ENCODE measurements at places on chromosomes 5 and 9.
A peak's percentile ranks its signal among the peaks of the same experiment; 100 is the strongest.

DNA sequence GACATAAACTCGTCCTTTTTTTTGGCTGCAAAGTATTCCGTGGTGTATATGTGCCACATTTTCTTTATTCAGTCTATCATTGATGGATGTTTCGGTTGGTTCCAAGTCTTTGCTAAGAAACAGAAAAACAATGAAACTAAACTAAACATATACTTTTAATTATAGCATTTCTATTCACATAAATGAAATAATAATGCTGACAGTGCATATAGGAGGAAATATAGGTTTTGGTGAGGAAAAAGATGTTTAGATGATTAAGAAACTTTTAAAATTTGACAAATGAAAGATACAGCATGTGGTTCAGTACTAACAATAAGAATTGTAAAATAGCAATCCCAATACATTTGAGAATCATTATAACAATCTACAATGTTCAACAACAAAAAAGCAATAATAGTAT, 1094.5 kb upstream of the CDH6 start:
- DNase-seq: no peak
- no peaks in the 10 kb centered on the region for H3K36me3 ChIP-seq
- H3K27ac ChIP-seq: no peak overlapping the region
- no peak overlapping the region for H3K4me3 ChIP-seq
- no peaks in the 10 kb centered on the region for H3K4me1 ChIP-seq

- H3K4me3 ChIP-seq: no peak overlapping the region
- no peak overlapping the region for H3K27ac ChIP-seq
- no peaks in the 10 kb centered on the region for H3K36me3 ChIP-seq
- H3K27me3 ChIP-seq: peaks cover 16% of the 10 kb centered on the region
Observed at GRCh38 chr9:109945573-109945972, 165.6 kb downstream of the PALM2AKAP2 start.

DNA sequence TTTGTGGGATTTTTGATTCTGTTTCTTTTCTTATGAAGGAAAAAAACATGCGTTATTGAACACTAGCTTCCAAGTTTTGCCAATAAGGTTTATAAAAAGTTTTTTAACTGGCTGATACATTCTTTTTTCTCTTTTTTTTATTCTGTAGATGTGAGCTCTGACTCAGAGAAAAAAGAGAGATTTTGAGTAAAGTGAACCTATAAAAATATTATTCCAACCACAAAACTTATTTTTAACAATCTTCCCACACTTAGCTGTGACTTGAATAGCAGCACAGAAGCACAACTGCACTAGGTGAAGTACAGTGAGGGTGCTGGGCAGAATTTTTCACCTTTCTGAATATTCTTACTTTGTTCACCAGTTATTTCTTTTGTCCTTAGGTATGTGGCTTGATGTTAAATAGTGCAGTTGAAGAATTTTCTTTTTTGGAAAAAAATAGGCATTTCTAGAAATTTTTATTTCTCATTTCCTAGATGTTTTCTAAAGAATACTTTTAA, 41.6 kb downstream of the CHSY3 start:
- DNase-seq: no peak
- no peak overlapping the region for H3K27ac ChIP-seq
- H3K36me3 ChIP-seq: no peaks in the 10 kb centered on the region

- peaks cover 41% of the 10 kb centered on the region for H3K36me3 ChIP-seq
- no peak overlapping the region for H3K4me3 ChIP-seq
- DNase-seq: no peak
- no peaks in the 10 kb centered on the region for H3K27me3 ChIP-seq
Observed at GRCh38 chr9:128635266-128636023, 21.2 kb downstream of the DYNC2I2 start.

- H3K4me3 ChIP-seq: peak overlapping the region; percentile 88
- H3K4me1 ChIP-seq: peaks cover 16% of the 10 kb centered on the region
- peaks cover 48% of the 10 kb centered on the region for H3K27me3 ChIP-seq
- peak; percentile 11 for DNase-seq
- H3K27ac ChIP-seq: peak overlapping the region; percentile 69
Observed at GRCh38 chr9:114156657-114157421, 1.5 kb downstream of the COL27A1 start.
